Occipital lobe (tissue), 3 donors: ENCODE measurements at places on chromosomes 7 and 10. TPM values are rescaled to one million over a fixed set of nuclear protein-coding genes. Genes with fewer than 3 reads are reported as not detected.

The EVX1 gene
- not detected for total RNA-seq

The PTPRN2 gene
- 62.2 TPM for total RNA-seq

The UTF1 gene
- not detected for total RNA-seq

The CNTNAP2 gene
- 37.3 TPM for total RNA-seq

The DDX50 gene
- total RNA-seq: 54.4 TPM

The MYO3A gene
- 3.6 TPM for total RNA-seq

The SKIDA1 gene
- 9.4 TPM for total RNA-seq

The LIPM gene
- not detected for total RNA-seq

The ERVW-1 gene
- not detected for total RNA-seq

The CDC123 gene
- total RNA-seq: 105 TPM

The GIGYF1 gene
- total RNA-seq: 15.4 TPM

The HOXA5 gene
- not detected for total RNA-seq

The HOXA10 gene
- not detected for total RNA-seq

The ANKRD22 gene
- total RNA-seq: 0.16 TPM

The UCMA gene
- not detected for total RNA-seq

The ARPC1B gene
- total RNA-seq: 11.9 TPM

GRCh38 chr7:53048638-53049037 lies 13.2 kb downstream of the POM121L12 start:
- DNase-seq: no peak

GRCh38 chr10:131071721-131072120 lies 239.8 kb downstream of the TCERG1L start:
- DNase-seq: no peak

GRCh38 chr7:3922175-3922635 lies 621.2 kb downstream of the SDK1 start:
- no peak for DNase-seq

DNA sequence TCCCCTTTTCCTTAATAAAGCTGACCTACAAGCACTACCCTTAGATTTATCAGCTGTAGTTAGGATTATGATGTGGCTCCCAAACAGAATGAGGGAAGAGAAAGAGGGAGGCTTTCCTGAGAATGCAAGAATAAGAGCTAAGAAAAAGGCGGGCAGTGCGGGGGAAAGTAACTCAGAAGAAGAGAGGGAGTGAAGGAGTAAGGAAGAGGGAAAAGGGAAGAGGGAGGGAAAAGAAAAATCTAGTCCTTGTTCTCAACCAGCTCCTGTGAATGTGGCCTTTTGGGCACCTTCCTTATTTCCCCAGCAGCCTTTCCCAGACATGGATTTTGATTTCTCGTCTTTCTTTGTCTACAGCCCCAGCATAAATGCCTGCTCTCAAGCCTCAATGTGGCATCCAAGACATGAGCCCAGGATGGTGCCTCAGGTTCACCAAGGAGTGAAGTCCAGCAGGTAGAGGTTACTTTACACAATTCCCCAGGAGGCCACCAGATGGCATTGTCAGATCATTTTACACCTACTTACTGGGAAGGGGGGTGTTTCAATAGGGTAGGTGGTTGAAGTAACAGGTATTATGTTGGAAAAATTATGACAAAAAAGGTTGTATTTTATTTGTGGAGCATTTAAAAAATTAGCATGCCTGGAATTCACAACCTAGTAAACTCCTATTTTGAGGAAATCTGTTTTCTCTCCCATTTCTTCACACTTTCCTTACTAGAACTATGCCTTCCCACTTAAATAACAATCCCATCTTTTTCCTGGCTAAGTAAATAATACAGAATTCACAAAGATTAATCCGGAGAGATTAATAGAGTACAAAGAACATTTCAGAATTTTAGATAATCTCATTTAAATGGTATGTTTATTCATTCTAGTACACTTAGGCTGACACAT lies 106.5 kb downstream of the HTR7 start:
- DNase-seq: no peak

- no peak for DNase-seq
Measured at GRCh38 chr10:71631007-71631861, 88.3 kb downstream of the C10orf105 start.

GRCh38 chr10:80462299-80462980 lies 8.3 kb downstream of the TSPAN14 start:
- DNase-seq: peak; percentile 41

DNA sequence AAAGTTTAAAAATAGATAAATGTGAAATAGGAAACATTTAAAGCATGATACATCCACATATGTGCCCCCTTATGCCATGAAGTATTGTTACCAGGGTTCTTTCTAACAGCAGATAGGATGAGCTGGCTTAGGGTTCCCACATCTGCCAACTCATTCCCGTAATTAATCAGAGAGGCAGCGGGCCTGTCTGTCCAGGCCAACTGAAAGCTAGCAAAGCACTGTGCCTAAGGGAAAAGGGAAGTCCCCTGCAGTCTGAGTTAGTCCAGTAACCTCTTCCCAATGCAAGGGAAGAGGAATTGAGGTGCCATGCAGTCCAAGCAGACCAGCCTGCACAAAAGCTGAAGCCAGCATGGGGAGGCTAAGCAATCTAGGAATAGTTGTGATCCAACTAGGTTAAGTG lies 18.3 kb upstream of the ZC3HAV1L start:
- DNase-seq: no peak

DNA sequence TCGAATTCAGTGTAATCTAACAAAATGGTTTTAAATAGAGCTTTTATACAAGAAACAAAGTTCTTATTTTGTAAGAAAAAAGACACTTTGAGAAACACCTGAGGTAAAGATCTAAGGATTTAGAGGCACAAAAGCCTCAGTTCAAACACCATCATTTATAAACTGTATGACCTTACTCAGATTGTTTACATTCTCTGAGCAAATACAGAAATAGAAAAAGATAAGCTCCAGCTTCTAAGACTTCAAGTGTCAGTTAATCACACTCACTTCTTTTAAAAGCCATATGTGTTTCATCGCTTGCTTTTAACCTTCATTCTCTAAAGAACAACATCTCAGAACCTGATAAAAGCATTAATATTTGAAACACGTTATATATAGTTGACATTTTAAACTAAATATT lies 27.9 kb downstream of the CADPS2 start:
- DNase-seq: no peak

DNA sequence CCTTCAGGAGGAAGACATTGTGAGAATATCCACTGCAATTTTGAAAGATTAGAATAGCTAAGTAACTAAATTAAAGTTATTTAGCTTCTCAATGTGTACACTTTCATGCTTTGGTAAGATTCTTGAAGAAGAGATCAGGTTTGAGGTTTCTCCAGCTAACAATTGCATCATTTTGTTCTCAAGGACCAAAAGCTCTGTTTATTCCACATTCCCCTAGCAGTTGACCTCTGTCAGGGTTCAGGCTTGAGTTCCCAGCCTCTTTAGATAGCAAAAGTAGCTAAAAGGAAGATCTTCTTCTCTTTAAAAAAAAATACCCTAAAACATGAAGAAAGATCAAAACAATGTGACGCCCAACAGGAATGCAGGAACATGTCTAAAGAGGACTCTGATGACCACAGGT lies 179.4 kb upstream of the IGFBP3 start:
- DNase-seq: no peak

DNA sequence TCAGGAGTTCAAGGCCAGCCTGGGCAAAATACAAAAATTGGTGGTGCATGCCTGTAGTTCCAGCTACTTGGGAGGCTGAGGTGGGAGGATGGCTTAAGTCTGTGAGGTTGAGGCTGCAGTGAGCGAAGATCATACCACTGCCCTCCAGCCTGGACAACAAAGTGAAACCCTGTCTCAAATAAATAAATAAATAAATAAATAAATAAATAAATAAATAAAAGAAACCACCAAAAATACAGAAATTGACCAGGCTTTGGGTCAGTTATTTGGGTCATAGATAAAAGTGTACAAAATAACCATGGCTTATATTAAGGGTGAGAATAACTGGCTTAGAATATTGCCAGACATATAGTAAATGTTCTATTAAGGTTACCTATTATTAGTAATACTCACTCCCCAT lies 129.2 kb downstream of the NEUROD6 start:
- no peak for DNase-seq

- no peak for DNase-seq
Measured at GRCh38 chr7:134850066-134850465, 70.6 kb downstream of the CALD1 start.

GRCh38 chr7:76318488-76319353 lies 16.2 kb downstream of the HSPB1 start:
- DNase-seq: peak; percentile 56

DNA sequence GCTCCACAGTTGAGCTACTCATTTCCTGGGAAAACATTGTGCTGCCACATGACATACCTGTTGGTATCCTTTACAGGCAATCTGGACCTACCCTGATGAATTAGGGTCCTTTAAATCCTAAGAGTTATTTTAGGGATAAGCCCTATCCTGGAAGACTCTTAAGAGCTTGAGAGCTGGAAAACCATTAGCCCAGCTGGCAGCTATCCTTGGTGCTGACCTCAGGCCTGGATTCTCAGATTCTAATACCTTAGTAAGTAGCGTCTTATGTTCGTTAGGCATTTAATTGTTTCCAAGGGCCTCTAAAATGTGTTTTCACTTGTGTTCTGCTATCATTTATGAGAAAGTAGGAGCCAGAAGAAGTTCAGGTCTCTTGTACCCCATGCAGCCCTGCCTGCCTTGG lies 93.0 kb upstream of the SORCS3 start:
- no peak for DNase-seq

GRCh38 chr7:50828116-50828515 lies 45.4 kb upstream of the GRB10 start:
- no peak for DNase-seq

DNA sequence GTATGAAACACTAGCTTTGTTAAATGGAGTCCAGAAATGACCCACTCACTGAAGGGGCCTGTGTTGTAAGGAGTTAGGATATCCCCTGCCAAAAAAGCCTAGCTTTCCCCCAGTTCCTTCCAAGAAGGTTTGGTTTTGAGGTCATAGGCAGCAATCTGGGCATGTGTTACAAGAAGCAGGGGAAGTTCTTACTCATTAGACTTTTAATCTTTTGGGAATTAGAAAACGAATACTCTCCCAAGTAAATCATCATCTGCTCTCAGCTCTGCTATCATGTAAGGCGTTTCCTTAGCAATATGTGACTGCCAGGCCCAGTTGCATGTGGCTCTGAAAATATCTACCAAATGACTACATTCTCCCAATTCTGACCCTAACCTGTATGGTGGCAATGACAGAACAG lies 3.7 kb downstream of the NOD1 start:
- no peak for DNase-seq

GRCh38 chr10:96586419-96587263 lies at the start of gene TM9SF3:
TSS of gene TM9SF3 (minus strand) at chr10:96587012. CDS start at chr10:96586835, 177 bp downstream.
- peak; percentile 88 for DNase-seq

DNA sequence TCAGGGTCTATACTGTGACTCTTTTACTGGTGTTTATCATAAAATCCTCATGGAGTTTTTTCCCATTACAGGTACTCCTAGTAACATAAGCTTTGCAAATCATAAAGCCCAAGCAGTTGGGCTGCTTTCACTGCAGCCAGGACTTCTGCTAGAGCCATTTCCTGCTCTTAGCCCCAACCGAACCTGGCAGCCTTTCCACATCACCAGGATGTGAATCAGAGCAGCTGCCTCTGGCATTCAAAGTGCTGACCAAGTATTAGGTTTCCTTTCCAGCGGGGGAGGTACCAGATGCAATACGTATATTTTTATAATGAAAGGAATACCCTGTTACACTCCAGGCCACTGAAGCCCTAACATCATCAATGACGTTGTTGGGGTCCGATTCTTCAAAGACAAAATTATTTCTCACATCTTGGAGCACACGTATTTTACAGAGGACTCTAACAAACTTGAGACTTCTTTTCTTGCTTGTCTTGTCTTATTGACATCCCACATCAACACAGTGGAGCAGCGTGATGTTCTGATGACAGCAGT lies 3.6 kb upstream of the HTR5A start:
- DNase-seq: no peak
